ENCODE measurements at places on chromosomes 11 and 22.
A peak's percentile ranks its signal among the peaks of the same experiment; 100 is the strongest.

DNA sequence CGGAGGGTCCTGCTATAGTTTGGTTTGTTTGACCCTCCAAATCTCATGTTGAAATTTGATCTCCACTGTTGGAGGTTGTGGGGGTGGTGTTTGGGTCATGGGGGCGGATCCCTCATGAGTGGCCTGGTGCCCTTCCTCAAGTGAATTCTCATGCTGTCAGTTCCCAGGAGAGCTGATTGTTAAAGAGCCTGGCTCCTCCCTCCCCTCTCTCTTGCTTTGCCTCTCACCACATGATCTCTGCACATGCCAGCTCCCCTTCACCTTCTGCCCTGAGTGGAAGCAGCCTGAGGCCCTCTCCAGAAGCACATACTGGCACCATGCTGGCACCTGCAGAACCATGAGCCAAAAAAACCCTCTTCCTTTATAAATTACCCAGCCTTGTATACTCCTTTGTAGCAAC is 7.1 kb downstream of the TSPAN18 start:
- no peak for DNase-seq

- no peak for DNase-seq
Measured at GRCh38 chr11:44978961-44979331, 28.3 kb upstream of the TP53I11 start.

DNA sequence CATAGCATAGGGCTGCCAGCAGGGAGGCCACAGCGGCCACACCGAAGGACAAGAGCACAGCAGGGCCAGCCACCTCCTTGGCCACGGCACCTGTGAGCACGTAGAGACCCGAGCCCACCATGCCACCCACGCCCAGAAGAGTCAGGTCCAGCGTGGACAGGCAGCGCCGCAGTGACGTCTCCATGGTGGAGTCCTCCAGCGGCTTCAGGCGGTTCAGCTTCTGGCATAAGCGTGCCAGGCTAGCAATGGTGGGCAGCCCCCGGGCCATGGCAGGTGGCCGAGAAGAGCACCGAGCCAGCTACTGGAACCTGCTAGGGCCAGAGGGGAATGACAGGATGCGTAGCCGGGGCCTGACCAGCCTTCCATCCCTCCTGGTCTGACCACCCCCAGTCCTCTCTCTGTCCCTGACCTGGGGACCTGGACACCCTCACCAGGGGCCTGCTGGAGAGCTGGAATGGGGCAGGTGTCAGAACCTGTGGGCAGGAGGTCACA is 770 bp downstream of the SLC7A4 start:
- peak; percentile 78 for DNase-seq

DNA sequence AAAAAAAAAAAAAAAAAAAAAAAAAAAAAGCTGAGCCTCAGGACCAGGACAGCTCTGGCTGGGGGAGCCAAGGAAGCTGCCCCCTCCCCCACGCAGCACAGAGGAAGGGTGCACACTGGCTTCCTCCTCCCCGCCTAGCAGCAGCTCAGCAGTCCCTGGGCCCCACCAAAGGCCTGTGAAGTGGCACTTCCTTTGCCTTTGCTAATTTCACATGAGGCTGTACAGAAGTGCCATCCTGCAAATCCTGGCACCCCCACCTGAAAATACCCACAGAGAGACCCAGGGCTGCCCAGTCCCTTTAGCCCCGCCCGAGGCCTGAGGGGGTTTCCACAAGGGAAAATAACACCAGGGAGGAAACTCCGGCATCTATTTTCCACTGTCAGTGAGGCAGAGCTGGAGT is 3.9 kb downstream of the RHOG start:
- DNase-seq = peak; percentile 67

Measured in osteoblast (primary cell).